Cardiac muscle cell (in vitro differentiated cells and primary cell): ENCODE measurements at places on chromosomes 16 and 17.

DNA sequence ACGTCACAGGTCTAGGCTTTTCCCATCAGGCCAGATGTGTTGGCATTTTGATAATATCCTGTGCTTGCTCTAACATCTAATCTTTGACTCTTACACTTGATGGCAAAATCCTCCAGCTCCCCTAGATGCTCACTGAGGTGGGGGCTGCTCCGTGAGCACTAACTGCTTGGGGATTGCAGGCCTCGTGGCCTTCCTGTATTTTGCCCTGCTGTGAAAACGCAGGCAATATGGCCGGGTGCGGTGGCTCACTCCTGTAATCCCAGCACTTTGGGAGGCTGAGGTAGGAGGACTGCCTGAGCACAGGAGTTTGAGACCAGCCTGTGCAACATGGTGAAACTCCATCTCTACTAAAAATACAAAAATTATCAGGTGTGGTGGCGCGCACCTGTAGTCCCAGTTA is 9.7 kb upstream of the MLKL start:
- no peak for DNase-seq

DNA sequence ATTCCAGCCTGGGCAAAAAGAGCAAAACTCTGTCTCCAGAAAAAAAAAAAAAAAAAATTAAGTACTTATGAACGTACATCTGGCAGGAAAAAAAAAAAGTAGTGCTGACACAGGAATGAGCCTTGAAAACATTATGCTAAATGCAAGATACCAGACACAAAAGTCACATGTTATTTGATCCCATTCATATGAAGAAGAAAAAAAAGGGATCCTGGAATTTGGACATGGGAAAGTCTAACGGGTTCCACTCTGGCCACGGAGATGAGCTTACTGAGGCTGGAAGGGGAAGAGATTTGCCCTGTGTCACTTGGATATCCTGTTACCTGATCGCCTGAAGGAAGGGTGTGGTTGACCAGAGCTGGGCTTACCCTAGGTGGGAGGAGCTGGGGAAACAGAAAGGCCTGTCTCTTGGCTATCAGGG is 251.9 kb downstream of the PARN start:
- peak; percentile 47 for DNase-seq

DNA sequence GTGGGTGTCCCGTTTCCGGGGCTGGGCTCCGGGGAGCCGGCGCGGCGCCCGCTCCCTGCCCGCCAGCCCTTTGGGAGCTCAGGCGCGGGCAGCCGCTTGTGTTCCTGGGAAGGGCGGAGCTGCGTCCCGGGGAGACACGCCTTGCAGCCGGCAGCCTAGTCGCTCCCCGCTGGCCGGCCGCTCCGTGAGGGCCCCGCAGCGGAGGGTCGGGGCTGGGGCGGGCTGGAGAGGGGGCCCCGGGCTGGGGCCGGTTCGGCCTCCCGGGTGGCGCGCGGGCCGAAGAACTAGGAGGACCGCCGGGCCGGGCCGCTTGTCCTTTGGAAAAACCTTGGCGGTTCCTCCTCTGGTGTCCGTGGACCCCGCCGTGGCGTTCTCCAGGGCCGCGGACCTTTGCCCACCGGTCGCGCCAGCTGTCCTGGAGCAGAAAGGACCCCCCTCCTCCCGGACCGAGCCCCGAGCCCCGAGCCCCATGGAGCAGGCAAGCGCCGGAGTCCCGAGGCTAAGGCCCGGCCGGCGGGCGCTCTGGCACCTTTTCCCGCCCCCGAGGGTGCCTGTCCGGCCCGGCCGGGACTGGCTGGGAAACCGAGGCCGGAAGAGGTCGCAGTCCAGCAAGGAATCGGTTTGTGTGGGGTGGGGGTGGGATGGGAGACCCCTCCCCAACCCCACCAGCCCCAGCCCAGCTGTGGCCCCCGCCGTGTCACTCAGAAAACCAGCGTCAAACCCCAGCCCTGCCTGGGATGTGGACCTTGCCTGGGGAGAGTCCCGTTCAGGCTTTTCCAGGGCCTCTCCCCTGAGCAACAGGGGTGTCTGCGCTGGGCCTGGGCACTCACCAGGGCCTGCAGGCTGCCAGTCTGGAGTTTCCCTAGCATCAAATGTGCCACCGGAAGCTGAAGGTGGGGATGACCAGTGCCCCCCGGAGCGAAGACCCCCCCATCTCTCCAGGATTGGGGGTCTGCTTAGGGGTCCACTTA is 6.8 kb upstream of the TBC1D3B start:
- peak; percentile 65 for DNase-seq

- DNase-seq, result no peak
These were observed 925.0 kb upstream of the RBFOX1 start for GRCh38 chr16:6407596-6407995.

- DNase-seq, result peak; percentile 65
These were observed 16.8 kb downstream of the NQO1 start for GRCh38 chr16:69709456-69710084.

DNA sequence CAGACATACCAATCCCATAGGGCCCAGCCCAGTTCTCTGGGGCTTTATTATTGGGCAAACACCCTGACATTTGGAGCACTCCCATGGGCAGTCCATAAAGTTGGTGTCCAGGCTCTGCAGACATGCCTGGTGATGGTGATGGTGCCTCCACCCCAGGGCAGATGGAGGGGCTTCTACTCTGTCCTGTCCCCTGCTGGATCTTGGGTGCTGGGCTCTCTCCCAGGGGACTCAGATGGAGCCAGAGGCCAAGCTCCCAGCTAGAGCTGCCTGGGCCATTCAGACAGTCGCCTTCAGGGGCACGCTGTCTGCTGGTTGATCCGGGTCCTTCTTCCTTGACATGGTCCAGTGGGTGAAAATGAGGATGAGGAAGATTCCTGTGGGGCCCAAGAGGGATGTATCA is 10.6 kb downstream of the CDH16 start:
- no peak for DNase-seq
